ENCODE measurements at places on chromosomes 5 and 9.

DNA sequence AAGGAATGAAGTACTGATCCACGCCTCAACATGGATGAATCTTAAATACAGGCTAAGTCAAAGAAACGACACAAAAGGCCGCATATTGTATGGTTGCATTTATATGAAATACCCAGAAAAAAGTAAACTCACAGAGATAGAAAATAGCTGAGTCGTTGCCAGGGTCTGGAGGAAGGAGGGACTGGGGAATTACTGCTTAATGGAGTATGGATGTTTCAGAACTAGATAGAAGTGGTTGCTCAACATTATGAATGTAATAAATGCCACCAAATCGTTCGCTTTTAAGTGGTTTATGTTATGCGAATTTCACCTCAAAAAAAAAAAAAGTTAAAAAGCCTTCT lies 784 bp upstream of the MSANTD3 start:
- no peak for DNase-seq

DNA sequence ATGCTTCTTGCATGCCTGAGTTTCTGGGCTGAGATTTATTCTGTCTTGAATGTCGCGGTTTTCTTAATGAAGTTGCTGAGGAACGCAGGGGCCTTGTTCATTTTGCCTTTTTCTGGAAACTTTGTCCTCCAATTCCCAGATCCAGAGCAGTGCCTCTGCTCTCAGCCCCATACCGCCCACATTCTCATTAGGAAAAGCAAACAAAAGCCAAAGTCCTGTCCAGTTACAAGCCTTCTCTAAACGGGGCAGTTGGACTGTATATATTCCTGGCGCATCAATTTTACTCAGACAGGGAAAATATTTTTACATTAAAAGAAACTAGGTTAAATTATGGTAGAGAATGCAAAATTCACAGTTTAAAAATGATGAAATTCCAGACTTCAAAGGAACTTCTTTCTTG lies 1.2 kb upstream of the PSAT1 start:
- no peak for DNase-seq

GRCh38 chr5:93673316-93673954 lies 68.0 kb downstream of the POU5F2 start:
- DNase-seq = no peak

- no peak for DNase-seq
Measured at GRCh38 chr5:92460505-92460904, 1077.4 kb upstream of the ARRDC3 start.

DNA sequence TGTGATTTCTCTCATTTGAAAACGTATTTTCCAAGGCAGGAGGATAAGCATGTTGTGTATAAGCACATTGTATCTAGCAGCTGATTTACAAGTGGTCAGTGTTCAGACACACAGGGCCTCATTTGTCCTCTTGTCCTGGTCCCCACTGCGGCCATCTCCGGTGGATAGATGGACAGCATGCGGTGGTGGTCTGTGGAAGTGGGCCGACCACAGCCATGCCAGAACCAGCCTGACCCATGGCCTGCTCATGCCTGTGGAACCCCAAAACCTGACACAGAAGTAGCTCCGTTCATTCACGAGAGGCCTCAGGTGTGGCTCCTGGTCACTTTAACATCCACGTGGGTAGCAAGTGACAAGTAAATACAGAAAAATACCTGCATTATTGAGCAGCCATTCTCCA lies 14.6 kb downstream of the IRX2 start:
- no peak for DNase-seq

DNA sequence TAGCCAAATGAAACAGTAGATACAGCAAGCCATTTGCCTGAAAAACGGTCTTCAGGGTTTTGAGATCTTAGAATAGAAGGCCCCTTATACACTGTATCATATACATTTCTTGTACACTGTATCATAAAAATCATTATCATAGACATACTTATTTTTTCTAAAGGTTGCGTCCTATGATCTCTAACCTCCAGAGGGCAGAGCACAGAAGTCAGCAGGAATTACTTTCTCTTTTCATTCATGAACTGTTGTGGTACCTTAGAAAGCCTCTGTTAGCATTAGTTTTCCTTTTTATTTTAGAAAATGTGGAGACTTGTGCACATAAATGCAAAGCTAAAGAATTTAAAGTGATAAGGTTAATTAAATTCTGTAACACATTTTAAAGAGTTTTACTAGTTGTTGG lies 115.4 kb downstream of the OXCT1 start:
- no peak for DNase-seq
